ENCODE measurements at places on chromosomes 2 and 18.

DNA sequence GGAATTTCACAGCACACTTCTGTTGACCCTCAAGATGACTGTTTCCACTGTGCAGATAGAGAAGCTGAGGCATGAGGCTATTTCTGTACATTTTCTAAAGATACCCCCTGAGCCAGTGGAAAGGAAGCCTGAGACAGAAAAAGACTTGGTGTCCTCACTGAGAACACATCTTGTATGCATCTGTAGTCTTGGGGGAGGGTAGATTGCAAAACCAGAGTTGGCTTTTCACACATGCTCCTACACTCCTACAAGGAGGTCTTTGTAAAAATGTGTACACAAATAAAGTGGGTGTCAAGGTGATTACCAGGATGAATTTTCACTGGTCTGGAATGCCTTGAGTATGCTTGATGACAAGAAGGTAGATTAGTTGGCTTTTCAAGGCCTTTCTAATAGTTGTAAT is 98.0 kb downstream of the KCTD18 start:
- H3K27ac ChIP-seq, result no peak overlapping the region
- H3K4me1 ChIP-seq, result peaks cover 21% of the 10 kb centered on the region
- no peak for DNase-seq
- H3K4me3 ChIP-seq, result no peak overlapping the region

DNA sequence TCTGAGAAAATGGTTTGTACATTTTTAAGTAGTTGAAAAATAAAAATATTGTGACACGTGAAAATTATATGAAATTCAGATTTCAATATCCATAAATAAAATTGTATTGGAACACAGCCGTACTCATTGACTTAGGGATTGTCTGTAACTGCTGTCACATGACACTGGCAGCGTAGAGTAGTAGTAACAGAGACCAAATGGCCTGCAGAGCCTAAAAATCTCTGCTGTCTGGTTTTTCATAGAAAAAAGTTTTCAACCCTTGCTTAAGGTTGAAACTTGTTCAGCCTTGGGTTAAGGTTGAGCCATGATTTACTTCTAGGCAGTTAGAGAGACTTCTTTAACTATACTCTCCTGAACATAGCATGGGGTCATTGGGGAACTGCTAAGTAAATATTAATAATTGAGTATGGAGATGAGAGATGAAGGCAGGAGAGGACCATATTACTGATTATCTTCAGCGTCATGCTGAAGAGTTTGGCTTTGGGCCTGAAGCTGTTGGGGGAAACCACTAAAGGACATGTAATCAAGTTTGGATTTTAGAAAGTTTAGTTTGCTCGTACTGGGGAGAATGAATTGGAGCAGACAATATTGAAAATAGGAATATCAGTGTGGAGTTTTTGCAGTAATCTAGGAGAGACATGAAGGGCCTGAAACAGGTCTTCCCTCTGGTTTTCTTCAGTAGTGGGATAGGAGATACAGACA is 16.2 kb downstream of the EML4 start:
- peaks cover 25% of the 10 kb centered on the region for H3K4me1 ChIP-seq
- peaks cover 16% of the 10 kb centered on the region for H3K36me3 ChIP-seq
- H3K4me3 ChIP-seq, result no peak overlapping the region
- no peak overlapping the region for H3K27ac ChIP-seq
- DNase-seq, result no peak

- H3K27ac ChIP-seq, result no peak overlapping the region
- H3K4me3 ChIP-seq, result no peak overlapping the region
- H3K36me3 ChIP-seq, result no peaks in the 10 kb centered on the region
- no peaks in the 10 kb centered on the region for H3K4me1 ChIP-seq
- H3K27me3 ChIP-seq, result no peaks in the 10 kb centered on the region
Observed at GRCh38 chr18:67977067-67977616, 460.6 kb upstream of the DSEL start.

- no peaks in the 10 kb centered on the region for H3K4me1 ChIP-seq
- H3K27me3 ChIP-seq, result peaks cover 2% of the 10 kb centered on the region
- no peak overlapping the region for H3K4me3 ChIP-seq
- H3K27ac ChIP-seq, result no peak overlapping the region
- DNase-seq, result no peak
Observed at GRCh38 chr2:7281231-7282201, 364.3 kb downstream of the RNF144A start.

- no peaks in the 10 kb centered on the region for H3K36me3 ChIP-seq
- no peak overlapping the region for H3K4me3 ChIP-seq
- no peak overlapping the region for H3K27ac ChIP-seq
- no peaks in the 10 kb centered on the region for H3K4me1 ChIP-seq
- DNase-seq, result no peak
Observed at GRCh38 chr2:35447215-35447614, 908.4 kb upstream of the CRIM1 start.

- H3K36me3 ChIP-seq, result no peaks in the 10 kb centered on the region
- no peak overlapping the region for H3K4me3 ChIP-seq
- H3K4me1 ChIP-seq, result no peaks in the 10 kb centered on the region
- DNase-seq, result no peak
- no peaks in the 10 kb centered on the region for H3K27me3 ChIP-seq
Observed at GRCh38 chr2:7881466-7881865, 800.4 kb upstream of the ID2 start.

DNA sequence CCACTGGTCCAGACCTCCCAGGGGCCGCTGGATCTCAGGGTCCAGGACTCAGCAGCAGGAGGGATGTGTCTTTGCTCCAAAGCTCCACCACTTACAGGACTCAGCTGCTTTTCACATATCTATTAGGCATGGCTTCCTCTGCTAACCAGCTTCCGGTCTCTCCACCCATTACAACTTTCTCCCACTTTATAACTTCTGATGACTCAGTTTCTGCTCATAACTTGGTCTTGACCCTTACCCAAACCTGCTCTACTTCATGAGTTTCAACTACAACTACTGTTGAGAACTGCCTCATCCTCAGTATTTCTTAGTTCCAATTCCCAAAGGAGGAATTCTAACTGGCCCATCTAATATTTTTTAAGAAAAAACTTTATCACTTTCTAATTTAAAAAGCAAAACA is 17.2 kb downstream of the SULT1C2 start:
- no peaks in the 10 kb centered on the region for H3K36me3 ChIP-seq
- H3K27me3 ChIP-seq, result peaks cover 3% of the 10 kb centered on the region
- no peak overlapping the region for H3K4me3 ChIP-seq
- DNase-seq, result no peak
- H3K27ac ChIP-seq, result no peak overlapping the region
- no peaks in the 10 kb centered on the region for H3K4me1 ChIP-seq

GRCh38 chr2:78980152-78980465 is 45.4 kb upstream of the REG3G start:
- no peak for DNase-seq
- no peaks in the 10 kb centered on the region for H3K36me3 ChIP-seq
- H3K27me3 ChIP-seq, result no peaks in the 10 kb centered on the region
- H3K4me3 ChIP-seq, result no peak overlapping the region

- H3K27ac ChIP-seq, result no peak overlapping the region
- no peak overlapping the region for H3K4me3 ChIP-seq
- H3K27me3 ChIP-seq, result no peaks in the 10 kb centered on the region
- no peak for DNase-seq
- H3K36me3 ChIP-seq, result no peaks in the 10 kb centered on the region
Observed at GRCh38 chr18:75854174-75854573, 426.7 kb upstream of the SMIM21 start.

- H3K27me3 ChIP-seq, result no peaks in the 10 kb centered on the region
- H3K27ac ChIP-seq, result no peak overlapping the region
- H3K36me3 ChIP-seq, result no peaks in the 10 kb centered on the region
- peaks cover 12% of the 10 kb centered on the region for H3K4me1 ChIP-seq
- no peak overlapping the region for H3K4me3 ChIP-seq
- DNase-seq, result peak; percentile 51
Observed at GRCh38 chr18:3340015-3340681, 78.2 kb downstream of the MYL12B start.

GRCh38 chr18:50859793-50860555 is 18.9 kb upstream of the ME2 start:
- H3K4me3 ChIP-seq, result no peak overlapping the region
- no peaks in the 10 kb centered on the region for H3K36me3 ChIP-seq
- peaks cover 1% of the 10 kb centered on the region for H3K4me1 ChIP-seq
- H3K27me3 ChIP-seq, result peaks cover 5% of the 10 kb centered on the region
- DNase-seq, result no peak

DNA sequence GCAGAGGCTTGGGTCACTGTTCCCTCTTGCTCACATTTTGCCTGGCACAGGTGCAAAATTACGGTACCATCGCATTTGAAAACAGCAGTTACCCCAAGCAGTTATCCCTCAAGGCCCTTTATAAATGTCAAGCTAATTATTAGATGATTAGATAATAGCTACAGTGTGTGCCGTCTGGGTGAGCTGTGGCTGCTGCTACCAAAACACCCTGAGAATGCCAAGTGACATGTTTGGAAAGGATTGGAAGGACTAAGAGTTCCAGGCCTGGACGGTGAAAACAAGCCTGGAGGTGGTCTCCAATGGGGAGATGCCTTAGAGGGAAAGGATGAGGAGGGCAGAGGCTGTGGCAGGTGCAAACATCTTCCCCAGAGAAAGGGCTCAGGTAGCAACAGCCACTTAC is 120.6 kb downstream of the CAPN13 start:
- H3K4me3 ChIP-seq, result no peak overlapping the region
- no peaks in the 10 kb centered on the region for H3K36me3 ChIP-seq
- DNase-seq, result no peak
- no peaks in the 10 kb centered on the region for H3K27me3 ChIP-seq
- H3K4me1 ChIP-seq, result no peaks in the 10 kb centered on the region

DNA sequence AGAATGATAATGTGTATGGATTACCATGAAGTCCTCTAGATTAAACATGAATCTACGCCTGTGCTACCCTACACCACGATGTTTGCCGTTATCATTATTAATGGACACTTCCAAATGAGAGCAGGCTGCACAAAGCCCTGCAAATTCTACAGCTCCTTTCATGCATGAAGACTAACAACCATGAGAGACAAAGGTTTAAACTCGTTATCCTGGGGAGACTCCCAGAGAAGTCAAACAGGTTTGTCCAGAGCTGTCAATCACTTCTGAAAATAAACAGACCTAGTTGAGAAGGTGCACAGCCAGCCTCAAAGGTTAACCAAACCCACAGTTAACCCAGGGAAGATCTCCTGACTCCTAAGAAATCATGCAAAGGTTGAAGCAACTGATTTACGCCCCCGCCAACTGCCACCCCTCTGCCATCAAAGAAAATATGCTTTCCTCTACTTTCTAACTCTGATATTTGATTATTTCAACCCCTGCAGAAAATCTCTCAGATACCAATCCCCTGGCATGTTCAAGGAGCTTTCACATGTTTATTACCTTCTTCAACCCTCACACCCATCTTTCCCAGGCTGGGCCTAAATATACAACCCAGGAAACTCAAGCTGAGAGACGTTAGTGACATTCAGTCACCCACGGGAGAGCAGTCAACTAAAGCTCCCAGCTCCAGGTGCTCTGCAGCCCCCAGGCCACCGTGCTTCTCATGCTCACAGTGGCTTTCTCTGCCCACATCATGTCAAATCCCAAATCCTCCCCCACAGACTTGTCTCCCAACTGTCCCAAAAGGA is 35.9 kb downstream of the MYO5B start:
- H3K27ac ChIP-seq, result no peak overlapping the region
- no peak overlapping the region for H3K4me3 ChIP-seq
- no peaks in the 10 kb centered on the region for H3K4me1 ChIP-seq
- DNase-seq, result no peak
- peaks cover 22% of the 10 kb centered on the region for H3K27me3 ChIP-seq
- no peaks in the 10 kb centered on the region for H3K36me3 ChIP-seq

DNA sequence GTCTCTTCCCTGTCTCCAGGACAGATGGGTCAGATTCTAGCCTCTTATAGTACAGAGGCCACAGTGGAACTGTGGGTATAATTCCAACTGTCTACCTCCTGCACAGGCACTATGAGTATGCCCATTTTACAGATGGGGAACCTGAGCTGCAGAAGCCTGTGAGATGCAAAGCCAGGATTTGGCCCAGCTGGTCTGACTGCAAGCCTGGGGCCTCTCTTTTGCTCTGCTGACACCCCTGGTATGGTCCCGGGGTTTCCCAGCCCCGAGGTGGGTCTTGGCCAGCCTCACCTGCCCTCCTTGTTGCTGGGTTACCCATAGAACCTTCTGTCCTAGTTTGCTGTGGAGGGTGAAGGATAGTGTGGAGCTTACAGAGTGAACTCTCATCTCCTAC is 9.8 kb downstream of the HS6ST1 start:
- H3K27ac ChIP-seq, result no peak overlapping the region
- no peaks in the 10 kb centered on the region for H3K27me3 ChIP-seq
- no peak for DNase-seq
- H3K4me1 ChIP-seq, result peaks cover 1% of the 10 kb centered on the region
- no peaks in the 10 kb centered on the region for H3K36me3 ChIP-seq
- H3K4me3 ChIP-seq, result no peak overlapping the region

- no peaks in the 10 kb centered on the region for H3K36me3 ChIP-seq
- H3K27ac ChIP-seq, result no peak overlapping the region
- DNase-seq, result no peak
- H3K4me3 ChIP-seq, result no peak overlapping the region
Observed at GRCh38 chr18:57210716-57211411, 64.0 kb downstream of the BOD1L2 start.

- peaks cover 63% of the 10 kb centered on the region for H3K36me3 ChIP-seq
- DNase-seq, result no peak
Observed at GRCh38 chr18:54284535-54284934, 15.2 kb downstream of the POLI start.

- H3K4me3 ChIP-seq, result no peak overlapping the region
- H3K27me3 ChIP-seq, result peaks cover 73% of the 10 kb centered on the region
- H3K27ac ChIP-seq, result no peak overlapping the region
- no peaks in the 10 kb centered on the region for H3K36me3 ChIP-seq
- peaks cover 7% of the 10 kb centered on the region for H3K4me1 ChIP-seq
- DNase-seq, result no peak
Observed at GRCh38 chr2:212539072-212539880, 674 bp upstream of the ERBB4 start.

GRCh38 chr2:46252891-46253659 is 44.1 kb upstream of the EPAS1 start:
- H3K4me1 ChIP-seq, result peaks cover 9% of the 10 kb centered on the region
- H3K27me3 ChIP-seq, result peaks cover 6% of the 10 kb centered on the region
- H3K4me3 ChIP-seq, result no peak overlapping the region

DNA sequence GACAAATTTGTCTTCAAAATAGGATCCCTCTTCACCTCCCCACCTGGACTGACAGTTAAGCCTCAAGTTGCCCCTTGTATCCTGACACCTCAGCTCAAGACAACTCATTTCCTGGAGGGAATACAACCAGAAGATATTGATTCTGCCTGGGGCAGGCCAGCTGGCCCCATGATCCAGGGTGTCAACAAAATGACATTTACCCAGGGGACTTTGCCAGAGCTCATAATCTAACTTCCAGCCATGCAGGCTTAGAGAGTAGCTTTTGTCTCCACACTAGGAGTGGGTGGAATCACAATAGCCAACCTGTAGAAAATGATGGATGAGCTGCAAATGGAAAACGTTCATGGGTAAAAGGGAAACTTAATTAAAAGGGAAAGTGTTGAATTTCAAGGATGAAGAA is 220.1 kb upstream of the DPP10 start:
- no peak overlapping the region for H3K27ac ChIP-seq
- H3K36me3 ChIP-seq, result no peaks in the 10 kb centered on the region
- no peaks in the 10 kb centered on the region for H3K27me3 ChIP-seq

- H3K27ac ChIP-seq, result no peak overlapping the region
- DNase-seq, result no peak
- no peaks in the 10 kb centered on the region for H3K36me3 ChIP-seq
- no peak overlapping the region for H3K4me3 ChIP-seq
- H3K4me1 ChIP-seq, result no peaks in the 10 kb centered on the region
Observed at GRCh38 chr2:209451209-209451834, 27.5 kb downstream of the MAP2 start.

- H3K36me3 ChIP-seq, result peaks cover 30% of the 10 kb centered on the region
- DNase-seq, result no peak
- no peak overlapping the region for H3K4me3 ChIP-seq
- peak overlapping the region; percentile 56 for H3K27ac ChIP-seq
- no peaks in the 10 kb centered on the region for H3K27me3 ChIP-seq
Observed at GRCh38 chr2:225002656-225003045, 39.6 kb downstream of the DOCK10 start.

Measured in T-helper 2 cell treated with Interferon-gamma antibody and Interleukin-4, amounts not matched to agents 5 μg/mL and 100 μg/mL, for 36 hours (primary cell).